Nucleus accumbens (tissue), 56 donors: ENCODE measurements at places on chromosomes 2 and 18.
A peak's percentile ranks its signal among the peaks of the same experiment; 100 is the strongest.

- no peak for DNase-seq
Observed at GRCh38 chr2:173991856-173992588, 26.8 kb upstream of the SP3 start.

DNA sequence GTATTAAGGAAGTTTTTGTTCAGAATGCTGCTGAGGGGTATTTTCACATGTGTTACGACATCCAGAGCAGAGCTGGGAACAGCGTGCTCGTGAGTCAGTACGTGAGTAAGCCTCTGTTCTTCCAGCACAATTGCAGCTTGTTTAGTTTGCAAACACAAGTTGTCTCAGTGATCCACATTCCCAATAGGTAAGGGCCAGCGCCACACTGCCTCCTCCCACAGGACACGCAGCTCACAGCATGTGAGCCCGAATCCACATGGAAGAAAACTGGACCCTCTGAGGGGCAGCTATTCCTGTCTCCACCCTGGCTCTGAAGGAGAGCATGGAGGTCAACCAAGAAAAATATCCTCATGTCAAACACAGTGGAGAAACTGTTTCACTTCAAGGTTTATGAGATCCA is 173.9 kb upstream of the PID1 start:
- DNase-seq, result peak; percentile 45

- DNase-seq, result no peak
Observed at GRCh38 chr2:71609029-71609428, 155.7 kb downstream of the DYSF start.

- DNase-seq, result peak; percentile 41
Observed at GRCh38 chr2:61793389-61793836, 60.4 kb downstream of the FAM161A start.

- no peak for DNase-seq
Observed at GRCh38 chr2:111225856-111226255, 105.1 kb downstream of the BCL2L11 start.

- no peak for DNase-seq
Observed at GRCh38 chr2:112168422-112169124, 30.4 kb downstream of the FBLN7 start.

- no peak for DNase-seq
Observed at GRCh38 chr2:106147159-106147558, 46.9 kb downstream of the UXS1 start.

- no peak for DNase-seq
Observed at GRCh38 chr18:56166914-56167313, 471.5 kb downstream of the TXNL1 start.

DNA sequence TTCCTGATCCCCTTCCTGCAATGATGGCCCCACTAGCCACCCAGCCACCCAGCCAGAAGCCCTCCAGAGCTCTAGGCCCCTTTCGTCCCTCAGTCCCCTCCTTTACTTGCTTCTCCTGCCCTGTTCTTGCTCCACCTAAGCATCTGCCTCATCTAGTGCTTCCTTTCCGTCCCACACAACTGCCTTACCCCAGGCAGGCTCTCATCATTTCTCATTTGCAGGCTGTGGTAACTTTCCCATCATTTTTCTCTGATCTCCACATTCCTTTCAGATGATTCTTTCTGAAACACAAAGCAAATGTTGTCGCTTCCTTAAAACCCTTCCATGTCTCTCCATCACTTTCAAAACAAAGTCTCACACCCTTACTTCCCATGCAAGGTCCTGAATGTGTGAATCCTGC is 459.8 kb downstream of the METTL4 start:
- no peak for DNase-seq

DNA sequence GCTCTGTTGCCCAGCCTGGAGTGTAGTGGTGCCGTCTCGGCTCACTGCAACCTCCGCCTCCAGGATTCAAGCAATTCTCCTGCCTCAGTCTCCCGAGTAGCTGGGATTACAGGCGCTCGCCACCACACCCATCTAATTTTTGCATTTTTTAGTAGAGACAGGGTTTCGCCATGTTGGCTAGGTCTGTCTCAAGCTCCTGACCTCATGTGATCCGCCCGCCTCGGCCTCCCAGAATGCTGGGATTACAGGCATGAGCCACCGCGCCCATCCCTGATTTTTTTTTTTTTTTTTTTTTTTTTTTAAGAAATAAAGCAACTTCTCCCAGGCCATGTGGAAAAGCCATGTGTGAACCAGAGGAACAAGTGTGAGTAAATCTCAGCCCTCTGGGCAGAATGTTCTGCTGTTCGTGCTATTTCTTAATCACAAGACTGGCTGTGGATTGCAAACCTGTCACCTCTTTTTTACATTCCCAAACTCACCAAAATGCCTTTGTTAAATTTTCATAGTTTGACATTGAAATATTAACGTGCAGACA is 6.4 kb upstream of the SH3BP4 start:
- no peak for DNase-seq

- no peak for DNase-seq
Observed at GRCh38 chr2:215777465-215778044, 235.8 kb downstream of the MREG start.

- DNase-seq, result no peak
Observed at GRCh38 chr18:29531746-29532145, 1354.8 kb upstream of the CDH2 start.

- DNase-seq, result no peak
Observed at GRCh38 chr2:19362094-19362754, 3.8 kb upstream of the OSR1 start.

- DNase-seq, result no peak
Observed at GRCh38 chr18:77144451-77145118, 12.0 kb upstream of the MBP start.

GRCh38 chr2:99852956-99853355 is 289.4 kb downstream of the AFF3 start:
- no peak for DNase-seq

GRCh38 chr2:48760826-48761225 is 5.3 kb upstream of the LHCGR start:
- DNase-seq, result no peak

GRCh38 chr2:187390891-187391290 is 57.2 kb downstream of the CALCRL start:
- no peak for DNase-seq

GRCh38 chr2:206981739-206982340 is 42.5 kb downstream of the CPO start:
- DNase-seq, result peak; percentile 86

DNA sequence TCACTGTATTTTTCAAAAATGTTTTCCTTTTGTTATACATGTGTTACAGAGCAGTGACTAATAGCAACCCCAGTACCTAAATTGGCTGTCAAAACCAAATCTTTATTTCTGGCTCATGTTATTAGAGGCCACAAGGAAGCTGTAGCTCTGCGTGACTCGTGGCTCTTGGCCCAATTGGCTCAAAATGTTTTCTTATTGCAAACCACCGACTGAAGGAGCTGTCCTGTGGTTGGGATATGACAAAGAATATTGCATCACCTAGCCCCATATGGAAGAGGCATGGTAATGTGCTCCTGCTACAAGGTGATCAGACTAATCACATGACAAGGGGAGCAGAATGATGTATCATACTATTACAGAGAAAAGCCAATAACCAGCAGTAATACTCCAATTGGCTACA is 1058.5 kb downstream of the CBLN2 start:
- no peak for DNase-seq

DNA sequence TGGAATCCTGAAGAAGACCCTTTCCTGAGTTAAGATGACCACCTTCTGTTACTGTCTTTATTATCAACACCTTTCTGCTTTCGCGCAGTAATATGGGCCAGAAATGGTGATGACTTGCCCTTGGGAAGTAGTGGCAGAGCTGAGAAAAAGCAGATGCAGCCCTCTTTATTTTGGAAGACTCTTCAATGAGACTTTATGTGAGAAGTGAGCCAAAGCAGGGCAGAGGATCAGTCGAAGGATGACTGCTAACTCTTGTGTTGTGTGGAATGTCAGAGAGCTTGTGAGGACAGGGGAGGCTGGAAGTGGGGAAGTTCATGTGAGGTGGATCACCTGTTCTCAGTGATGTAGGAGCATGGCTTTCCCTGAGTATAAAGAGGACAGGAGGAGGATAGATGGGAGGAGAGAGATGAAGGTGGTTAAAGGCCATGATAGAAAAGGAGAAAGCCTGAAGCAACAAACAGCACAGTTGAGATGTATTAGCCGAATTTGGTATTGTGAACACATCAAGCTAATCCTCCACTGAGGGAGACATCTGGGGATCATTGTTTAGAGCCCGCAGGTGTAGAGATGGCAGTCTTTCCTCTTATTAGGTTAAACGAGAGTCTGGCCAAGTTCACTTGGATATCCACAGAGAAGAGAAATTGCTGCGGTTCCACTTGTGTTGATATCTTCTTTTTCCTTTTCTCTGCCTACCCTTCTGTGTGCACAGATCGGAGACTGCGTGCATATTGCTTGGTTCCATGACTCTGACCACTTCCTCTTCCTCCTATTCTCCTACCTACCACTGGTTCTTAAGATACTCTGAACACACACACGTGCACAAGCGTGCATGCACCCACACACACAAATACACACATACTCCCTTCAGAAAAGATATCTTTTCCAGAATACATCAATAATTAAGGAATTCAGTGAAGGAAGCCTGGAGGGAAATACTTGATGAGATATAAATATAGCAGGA is 67.4 kb downstream of the SLC9A2 start:
- DNase-seq, result no peak

DNA sequence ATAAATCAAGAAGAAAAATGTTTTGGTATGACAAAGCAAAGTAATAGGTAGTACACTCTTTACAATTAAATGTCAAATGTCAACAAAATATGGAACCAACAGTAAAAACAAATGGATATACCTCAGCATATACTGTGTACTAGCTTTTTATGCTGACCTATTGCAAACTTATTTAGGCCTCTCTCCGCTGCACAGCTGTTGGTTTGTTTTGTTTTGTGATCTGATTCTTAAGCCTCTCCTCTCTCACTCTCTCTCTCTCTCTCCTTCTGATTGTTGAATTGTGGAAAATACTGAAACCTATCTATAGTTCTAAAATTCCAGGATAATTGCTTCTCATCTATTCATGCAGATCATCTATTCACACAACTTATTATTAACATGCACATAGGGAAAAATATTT is 154.9 kb upstream of the ARHGAP28 start:
- no peak for DNase-seq

DNA sequence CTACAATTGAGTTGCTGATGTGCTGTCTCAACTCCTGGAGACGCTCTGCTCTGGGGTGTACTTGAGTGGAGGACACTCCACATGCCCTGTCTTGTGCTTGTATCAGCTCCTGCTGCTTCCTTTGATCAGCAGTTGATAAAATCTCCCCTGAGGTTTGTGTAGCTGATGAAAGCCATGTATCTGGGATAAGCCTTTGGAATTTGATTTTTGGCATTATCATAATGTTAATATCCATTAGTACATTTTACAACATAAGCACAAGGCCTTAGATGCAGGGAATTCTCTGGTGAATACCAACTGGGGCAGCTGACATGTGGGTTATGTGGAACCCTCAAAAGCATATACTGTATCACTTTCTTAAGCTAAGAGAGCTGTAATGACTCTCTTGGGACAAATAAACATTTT is 222.7 kb upstream of the ITGA4 start:
- DNase-seq, result no peak

DNA sequence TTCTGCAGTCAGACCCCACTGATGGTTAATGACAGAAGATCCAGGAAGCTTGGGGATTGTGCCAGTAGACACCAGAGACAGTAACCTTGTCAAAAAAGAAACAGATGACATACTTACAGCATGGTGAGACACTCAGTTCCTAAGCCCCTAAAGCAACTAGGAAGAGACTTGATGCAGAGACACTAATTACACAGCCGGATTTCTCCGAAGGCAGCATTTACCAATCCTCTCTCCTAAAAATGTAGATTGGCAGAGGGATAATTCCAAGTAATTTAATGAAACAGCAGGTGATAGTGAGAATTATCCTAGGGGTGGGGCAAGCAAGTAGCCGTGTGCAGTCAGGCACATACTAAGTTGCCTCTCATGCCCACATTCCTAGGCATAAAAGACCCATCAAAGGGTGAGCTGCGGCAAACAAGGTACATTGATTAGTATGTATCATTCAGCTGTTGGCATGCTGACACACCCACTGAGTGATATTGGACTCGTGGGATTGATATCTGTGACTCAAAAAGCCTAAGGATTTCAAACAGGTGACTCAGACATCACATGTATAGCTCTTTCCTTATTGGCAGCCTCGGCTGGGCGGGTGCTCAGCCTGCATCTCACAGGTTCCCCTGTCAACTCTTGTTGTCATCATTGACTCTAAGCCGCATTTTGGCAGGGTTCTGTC is 296.7 kb upstream of the ATP5MC3 start:
- DNase-seq, result no peak

DNA sequence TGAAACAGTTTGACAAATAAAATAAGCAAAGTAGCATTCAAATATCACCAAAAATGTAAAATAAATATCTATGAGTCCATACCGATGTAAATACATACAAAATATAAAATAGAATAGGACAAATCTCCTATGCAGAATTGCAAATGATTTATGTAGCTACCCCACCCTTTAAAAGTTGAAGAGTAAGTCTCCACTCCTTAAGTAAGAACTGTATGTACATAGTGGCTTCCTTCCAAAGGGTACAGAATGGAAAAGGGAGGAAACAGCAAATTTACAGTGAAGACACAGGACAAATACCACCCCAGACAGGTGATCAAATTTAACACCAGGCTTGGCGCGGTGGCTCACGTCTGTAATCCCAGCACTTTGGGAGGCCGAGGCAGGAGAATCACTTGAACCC is 40.8 kb downstream of the COL5A2 start:
- DNase-seq, result no peak

GRCh38 chr2:228819701-228820100 is 451.4 kb downstream of the PID1 start:
- DNase-seq, result no peak

DNA sequence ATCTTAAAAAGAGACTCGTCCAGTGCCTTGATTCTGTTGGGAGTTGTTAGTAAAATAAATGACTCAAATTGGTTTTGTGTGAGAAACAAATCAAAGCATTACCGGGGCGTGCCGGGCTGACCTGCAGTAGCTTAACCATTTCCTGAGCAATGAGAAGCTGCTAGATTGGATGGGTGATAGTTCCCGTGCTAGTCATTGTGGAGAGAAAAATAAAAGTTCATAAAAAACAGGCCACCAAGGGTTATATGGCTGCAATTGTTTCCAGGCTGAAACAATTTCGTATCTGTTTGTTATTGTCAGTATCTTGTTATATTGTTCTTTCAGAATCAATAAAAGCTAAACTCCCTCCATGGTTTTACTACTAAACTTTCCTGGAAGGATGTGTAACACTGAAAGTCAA is 314.4 kb downstream of the MTX2 start:
- DNase-seq, result no peak

DNA sequence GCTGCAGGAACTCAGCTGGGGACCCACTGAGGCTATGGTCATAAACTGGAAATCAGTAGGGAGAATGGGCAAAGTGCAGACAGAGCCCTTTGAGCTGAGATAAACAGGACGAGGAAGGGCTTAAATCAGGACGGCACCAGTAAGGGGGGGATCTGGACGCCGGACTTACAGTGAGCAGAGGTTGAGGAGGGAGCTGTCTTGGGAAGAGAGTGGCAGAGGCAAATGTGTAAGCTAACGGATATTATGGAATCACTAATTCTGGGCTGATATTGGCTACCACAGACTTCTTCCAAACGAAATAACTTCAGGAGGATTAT is 539 bp downstream of the CYP27A1 start:
- DNase-seq, result no peak
